ENCODE measurements at places on chromosomes 5 and 9. TPM values are rescaled to one million over a fixed set of nuclear protein-coding genes. Genes with fewer than 3 reads are reported as not detected.

RHOBTB3 gene
- 76.3 TPM for total RNA-seq

GRCh38 chr9:70595211-70595610, 180.8 kb upstream of the KLF9 start:
- no peak for DNase-seq
- H3K4me3 ChIP-seq = no peak overlapping the region
- H3K4me1 ChIP-seq = no peaks in the 10 kb centered on the region
- H3K36me3 ChIP-seq = peaks cover 3% of the 10 kb centered on the region
- no peaks in the 10 kb centered on the region for H3K27me3 ChIP-seq
- no peak overlapping the region for H3K27ac ChIP-seq

GRCh38 chr9:19252174-19252884, 21.8 kb downstream of the DENND4C start:
- H3K4me3 ChIP-seq = no peak overlapping the region

GRCh38 chr9:131566158-131566557, 20.8 kb downstream of the PRRT1B start:
- H3K27me3 ChIP-seq = no peaks in the 10 kb centered on the region
- H3K27ac ChIP-seq = no peak overlapping the region
- H3K4me1 ChIP-seq = no peaks in the 10 kb centered on the region
- H3K36me3 ChIP-seq = peaks cover 8% of the 10 kb centered on the region

All from type B pancreatic cell (in vitro differentiated cells).